Naive thymus-derived CD8-positive, alpha-beta T cell (primary cell): ENCODE measurements at places on chromosomes 4 and X.

- no peak overlapping the region for H3K4me3 ChIP-seq
- no peaks in the 10 kb centered on the region for H3K36me3 ChIP-seq
- DNase-seq, result no peak
- H3K4me1 ChIP-seq, result no peaks in the 10 kb centered on the region
- H3K27me3 ChIP-seq, result no peaks in the 10 kb centered on the region
Observed at GRCh38 chr4:111556851-111557250, 588.4 kb upstream of the FAM241A start.

GRCh38 chr4:140735779-140736391 lies 20.3 kb downstream of the TBC1D9 start:
- H3K27me3 ChIP-seq, result peaks cover 13% of the 10 kb centered on the region
- no peaks in the 10 kb centered on the region for H3K4me1 ChIP-seq
- no peak overlapping the region for H3K27ac ChIP-seq
- DNase-seq, result no peak
- H3K4me3 ChIP-seq, result no peak overlapping the region
- no peaks in the 10 kb centered on the region for H3K36me3 ChIP-seq

DNA sequence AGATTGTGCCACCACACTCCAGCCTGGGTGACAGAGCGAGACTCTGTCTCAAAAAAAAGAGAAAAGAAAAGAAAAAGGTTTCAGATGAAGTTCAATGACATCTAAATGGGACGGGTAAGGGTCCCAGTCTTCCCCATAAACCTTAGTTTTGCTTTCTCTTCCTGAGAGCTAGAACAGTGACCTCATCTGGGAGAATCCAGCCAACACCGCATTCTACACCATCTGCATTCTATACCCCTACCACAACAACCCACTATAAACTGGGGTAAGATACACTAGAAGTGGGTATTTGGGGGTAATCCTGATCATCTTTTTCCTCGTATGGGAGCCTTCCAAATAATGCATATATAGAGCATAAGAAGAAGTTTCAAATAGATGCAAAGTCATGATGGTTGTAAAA lies 18.2 kb downstream of the SLC25A43 start:
- no peak for DNase-seq
- H3K4me3 ChIP-seq, result no peak overlapping the region

- peak; percentile 76 for DNase-seq
- H3K27me3 ChIP-seq, result no peaks in the 10 kb centered on the region
- peaks cover 32% of the 10 kb centered on the region for H3K4me1 ChIP-seq
- H3K27ac ChIP-seq, result peak overlapping the region; percentile 94
Observed at GRCh38 chrX:124736553-124737270, 390.3 kb downstream of the SH2D1A start.

- no peak for DNase-seq
- peak overlapping the region; percentile 90 for H3K4me3 ChIP-seq
- H3K27me3 ChIP-seq, result no peaks in the 10 kb centered on the region
- peaks cover 3% of the 10 kb centered on the region for H3K4me1 ChIP-seq
Observed at GRCh38 chrX:3712051-3712869, 1.2 kb downstream of the PRKX start.

DNA sequence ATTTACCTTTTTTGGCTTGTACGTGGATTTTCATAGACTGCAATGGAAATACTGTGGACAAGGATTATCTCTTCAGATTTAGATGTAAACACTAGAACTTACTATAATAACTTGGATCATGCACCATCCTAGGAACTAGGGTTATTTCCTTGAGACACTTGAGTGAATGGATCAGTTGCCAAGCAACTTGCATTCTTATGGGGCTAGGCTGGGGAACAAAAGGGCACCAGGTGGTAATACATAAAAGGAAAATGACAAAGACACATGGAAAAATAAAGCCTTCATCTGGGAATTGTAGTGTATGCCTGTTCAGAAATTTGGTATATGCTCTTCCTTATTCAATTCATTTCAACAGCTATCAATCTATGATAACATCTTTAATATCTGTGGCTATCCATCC lies 247.1 kb downstream of the SPRY1 start:
- no peak overlapping the region for H3K4me3 ChIP-seq
- no peaks in the 10 kb centered on the region for H3K27me3 ChIP-seq
- no peak for DNase-seq
- H3K27ac ChIP-seq, result no peak overlapping the region

DNA sequence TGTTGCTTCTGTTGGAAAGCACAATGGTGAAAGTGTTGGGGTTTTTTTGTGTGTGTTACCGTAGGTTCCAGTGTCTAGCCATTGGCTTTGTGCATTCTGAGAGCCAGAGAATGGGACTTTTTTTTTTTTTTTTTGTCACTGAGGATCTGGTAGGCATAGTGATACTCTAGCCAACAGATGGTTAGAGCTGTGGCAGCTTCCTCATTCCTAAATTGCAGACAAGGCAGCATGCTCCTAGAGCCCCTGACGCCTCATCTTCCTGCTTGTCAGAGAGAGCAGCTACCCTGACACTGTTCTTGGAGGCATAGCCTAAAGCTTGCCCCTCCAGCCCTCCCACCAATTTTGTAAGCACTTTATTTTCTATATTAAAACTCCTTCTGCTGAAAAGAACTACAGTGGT lies 27.0 kb downstream of the ARHGEF9 start:
- no peak overlapping the region for H3K4me3 ChIP-seq
- H3K27me3 ChIP-seq, result no peaks in the 10 kb centered on the region
- no peak for DNase-seq
- H3K4me1 ChIP-seq, result peaks cover 14% of the 10 kb centered on the region

DNA sequence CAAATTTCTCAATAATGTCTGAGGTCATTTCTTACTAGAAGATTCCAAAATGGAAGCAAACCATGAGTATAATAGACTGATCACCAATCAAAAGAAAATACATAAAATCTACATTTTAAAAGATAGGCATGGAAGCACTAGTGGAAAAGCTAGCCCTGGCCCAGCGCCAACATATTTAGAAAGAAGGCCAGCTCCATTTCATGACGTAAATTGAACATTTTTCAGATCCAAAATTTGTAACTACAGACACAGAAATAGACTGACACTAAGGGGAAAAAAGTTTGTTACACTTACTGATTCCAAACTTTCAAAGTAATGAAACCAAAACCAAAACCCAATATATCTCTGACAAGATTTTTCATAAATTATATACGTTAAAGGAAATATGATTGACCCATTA lies 117.7 kb downstream of the ADAMTS3 start:
- no peaks in the 10 kb centered on the region for H3K4me1 ChIP-seq
- no peak for DNase-seq
- H3K27me3 ChIP-seq, result no peaks in the 10 kb centered on the region
- no peak overlapping the region for H3K4me3 ChIP-seq
- H3K27ac ChIP-seq, result no peak overlapping the region
- no peaks in the 10 kb centered on the region for H3K36me3 ChIP-seq

DNA sequence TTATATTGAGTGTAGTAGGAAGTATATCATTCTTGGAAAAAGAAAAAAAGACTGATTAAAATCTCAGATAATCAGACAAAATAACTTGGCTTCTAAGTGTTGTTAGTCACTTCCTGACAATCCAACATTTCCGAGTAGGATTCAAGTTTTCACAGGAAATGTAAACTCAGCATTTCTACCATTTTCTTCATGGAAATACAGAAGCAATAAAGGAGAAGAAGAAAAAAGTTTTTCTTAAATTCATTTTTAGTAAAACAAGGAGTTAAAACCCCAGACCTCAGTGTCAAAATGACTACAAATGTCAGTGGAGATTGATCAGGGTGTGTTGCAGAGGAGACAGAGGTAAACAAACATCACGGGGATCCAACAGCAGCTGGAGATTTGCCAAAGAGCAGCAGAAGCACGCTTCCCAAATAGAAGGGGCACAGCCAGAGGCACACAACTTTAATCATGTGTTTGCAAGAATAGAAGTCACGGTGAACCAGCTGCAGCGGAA lies 129.3 kb upstream of the FAM9B start:
- H3K27ac ChIP-seq, result no peak overlapping the region
- no peak overlapping the region for H3K4me3 ChIP-seq
- no peak for DNase-seq
- no peaks in the 10 kb centered on the region for H3K36me3 ChIP-seq

GRCh38 chr4:67014592-67014991 lies 530.7 kb downstream of the CENPC start:
- no peak overlapping the region for H3K4me3 ChIP-seq
- no peaks in the 10 kb centered on the region for H3K27me3 ChIP-seq
- H3K4me1 ChIP-seq, result no peaks in the 10 kb centered on the region
- DNase-seq, result no peak
- no peak overlapping the region for H3K27ac ChIP-seq

- no peak for DNase-seq
- no peaks in the 10 kb centered on the region for H3K4me1 ChIP-seq
- H3K27ac ChIP-seq, result no peak overlapping the region
- no peak overlapping the region for H3K4me3 ChIP-seq
Observed at GRCh38 chrX:29090811-29091210, 503.6 kb downstream of the IL1RAPL1 start.

- H3K36me3 ChIP-seq, result no peaks in the 10 kb centered on the region
- no peak for DNase-seq
- no peak overlapping the region for H3K4me3 ChIP-seq
- H3K4me1 ChIP-seq, result no peaks in the 10 kb centered on the region
- H3K27ac ChIP-seq, result no peak overlapping the region
Observed at GRCh38 chr4:27807207-27807606, 946.6 kb downstream of the STIM2 start.

DNA sequence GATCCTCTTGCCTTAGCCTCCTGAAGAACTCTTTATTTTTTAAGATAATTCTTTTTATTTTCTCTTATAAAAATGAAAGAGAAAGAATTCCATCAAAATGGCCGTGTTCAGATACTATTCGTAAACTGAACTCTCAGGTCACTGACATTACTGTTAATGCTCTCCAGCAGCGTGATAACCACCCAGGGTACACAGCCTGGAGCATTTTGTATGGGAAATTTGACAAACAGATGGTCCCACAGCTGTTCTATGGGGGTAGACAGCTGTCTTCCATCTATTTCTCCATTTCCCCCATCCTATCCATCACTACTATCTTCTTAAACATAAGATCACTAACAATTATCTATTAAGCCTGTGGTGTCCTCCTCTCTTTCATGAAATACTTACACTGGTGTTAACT lies 47.8 kb downstream of the SYNPO2 start:
- no peaks in the 10 kb centered on the region for H3K4me1 ChIP-seq
- DNase-seq, result no peak
- no peak overlapping the region for H3K4me3 ChIP-seq
- no peak overlapping the region for H3K27ac ChIP-seq

- no peaks in the 10 kb centered on the region for H3K27me3 ChIP-seq
- no peak overlapping the region for H3K27ac ChIP-seq
- H3K4me3 ChIP-seq, result no peak overlapping the region
- peaks cover 53% of the 10 kb centered on the region for H3K4me1 ChIP-seq
- DNase-seq, result no peak
Observed at GRCh38 chr4:10159671-10160070, 43.1 kb upstream of the WDR1 start.

DNA sequence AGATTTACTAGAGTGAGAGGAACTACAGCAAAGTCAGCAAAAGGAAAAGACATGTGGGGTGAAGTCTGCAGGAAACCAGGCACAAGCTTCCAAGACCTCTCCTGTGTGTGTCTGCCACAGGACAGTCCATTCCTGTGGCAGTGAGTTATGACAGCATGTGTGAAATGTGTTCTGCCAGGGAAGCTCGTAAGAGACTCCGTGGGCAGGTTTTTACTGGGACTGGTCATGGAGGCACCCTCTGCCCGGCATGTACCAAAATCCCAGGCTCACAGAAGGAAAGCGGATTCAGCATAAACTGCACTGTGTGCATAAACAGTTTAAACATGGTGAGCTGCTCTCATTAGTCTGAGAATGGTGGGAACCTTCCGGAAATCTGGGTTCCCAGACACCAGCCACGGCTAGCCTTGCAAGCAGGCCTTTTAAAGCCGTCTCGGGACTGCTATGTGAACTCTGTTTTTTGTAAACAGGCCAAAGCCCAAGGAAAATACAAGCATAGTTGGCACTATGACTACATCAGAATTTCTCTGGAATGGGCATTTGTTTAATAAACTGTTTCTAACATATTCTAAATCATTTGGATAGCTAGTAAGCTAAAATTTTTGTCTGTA lies 288.5 kb downstream of the TENM3 start:
- no peak overlapping the region for H3K27ac ChIP-seq
- H3K4me3 ChIP-seq, result no peak overlapping the region
- peaks cover 14% of the 10 kb centered on the region for H3K27me3 ChIP-seq
- DNase-seq, result no peak
- H3K4me1 ChIP-seq, result no peaks in the 10 kb centered on the region
- no peaks in the 10 kb centered on the region for H3K36me3 ChIP-seq

DNA sequence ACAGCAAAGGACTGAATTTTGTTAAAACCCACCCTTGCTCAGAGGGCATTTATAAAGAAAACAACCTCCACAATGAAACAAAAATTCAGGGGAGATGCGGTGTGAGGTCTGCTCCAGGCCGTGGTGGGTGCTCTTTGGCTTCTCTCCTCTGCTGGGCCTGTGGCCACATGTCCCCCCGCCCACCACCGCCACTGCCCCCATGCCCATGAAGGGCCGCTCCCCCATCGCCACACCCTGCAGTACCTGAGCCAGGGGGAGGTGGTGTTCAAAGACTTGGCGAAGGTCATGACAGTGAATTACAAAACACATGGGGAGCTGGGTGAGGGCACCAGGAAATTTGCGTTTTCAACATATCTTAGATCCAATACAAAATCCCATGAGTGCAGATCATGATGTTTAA lies 14.2 kb upstream of the CFAP299 start:
- no peaks in the 10 kb centered on the region for H3K27me3 ChIP-seq
- no peaks in the 10 kb centered on the region for H3K36me3 ChIP-seq

- peaks cover 8% of the 10 kb centered on the region for H3K4me1 ChIP-seq
- peak; percentile 25 for DNase-seq
- H3K4me3 ChIP-seq, result no peak overlapping the region
- peaks cover 56% of the 10 kb centered on the region for H3K36me3 ChIP-seq
Observed at GRCh38 chr4:77047037-77047436, 28.8 kb downstream of the CCNI start.

GRCh38 chrX:24305905-24306304 lies 8.0 kb downstream of the SUPT20HL2 start:
- H3K4me1 ChIP-seq, result no peaks in the 10 kb centered on the region
- no peak for DNase-seq
- H3K27ac ChIP-seq, result no peak overlapping the region
- no peak overlapping the region for H3K4me3 ChIP-seq
- no peaks in the 10 kb centered on the region for H3K36me3 ChIP-seq
- H3K27me3 ChIP-seq, result no peaks in the 10 kb centered on the region

DNA sequence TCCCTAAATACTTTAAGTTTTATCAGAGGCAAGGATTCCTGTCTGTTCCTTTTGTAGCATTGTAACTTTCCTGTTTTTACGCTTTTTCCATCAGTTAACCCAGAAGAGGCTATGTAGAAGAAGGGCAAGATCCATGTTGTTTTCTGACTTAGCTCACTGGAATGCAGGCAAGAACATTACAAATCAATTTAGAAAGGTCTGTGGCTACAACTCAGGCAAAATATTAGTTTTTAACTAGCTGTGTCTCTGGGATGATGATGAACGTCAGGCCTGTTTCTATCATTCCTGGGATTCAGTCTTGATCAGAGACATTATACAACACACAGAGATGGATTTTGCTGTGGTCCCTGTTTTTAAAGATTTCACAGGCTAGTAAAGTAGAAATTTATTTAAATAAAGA lies 813.0 kb upstream of the POU3F4 start:
- no peak for DNase-seq
- no peaks in the 10 kb centered on the region for H3K4me1 ChIP-seq
- H3K36me3 ChIP-seq, result no peaks in the 10 kb centered on the region
- no peak overlapping the region for H3K27ac ChIP-seq
